ENCODE measurements at places on chromosomes 4 and X. TPM values are rescaled to one million over a fixed set of nuclear protein-coding genes. Genes with fewer than 3 reads are reported as not detected.

DNA sequence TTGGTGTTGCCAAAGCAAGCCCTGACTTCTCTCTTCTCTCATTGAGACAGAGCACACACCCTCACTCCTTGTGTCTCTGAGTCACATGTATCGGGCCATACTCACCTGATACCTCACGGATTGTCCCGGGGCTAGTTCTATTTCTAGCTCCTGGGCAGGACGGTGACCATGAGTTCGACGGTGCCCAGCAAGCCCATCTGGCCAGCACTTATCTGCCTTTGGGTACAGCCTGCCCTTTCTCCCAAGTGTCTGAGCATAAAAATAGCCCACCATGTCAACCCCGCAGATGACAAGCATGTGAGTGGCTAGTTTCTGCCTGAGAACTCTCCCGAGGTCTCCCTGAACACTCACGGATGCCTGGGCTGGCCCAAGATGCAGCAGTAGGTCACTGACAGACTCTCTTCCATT is 158.5 kb downstream of the DHRSX start:
- no peak overlapping the region for H3K4me3 ChIP-seq
- no peak overlapping the region for H3K27ac ChIP-seq
- DNase-seq, result no peak

DNA sequence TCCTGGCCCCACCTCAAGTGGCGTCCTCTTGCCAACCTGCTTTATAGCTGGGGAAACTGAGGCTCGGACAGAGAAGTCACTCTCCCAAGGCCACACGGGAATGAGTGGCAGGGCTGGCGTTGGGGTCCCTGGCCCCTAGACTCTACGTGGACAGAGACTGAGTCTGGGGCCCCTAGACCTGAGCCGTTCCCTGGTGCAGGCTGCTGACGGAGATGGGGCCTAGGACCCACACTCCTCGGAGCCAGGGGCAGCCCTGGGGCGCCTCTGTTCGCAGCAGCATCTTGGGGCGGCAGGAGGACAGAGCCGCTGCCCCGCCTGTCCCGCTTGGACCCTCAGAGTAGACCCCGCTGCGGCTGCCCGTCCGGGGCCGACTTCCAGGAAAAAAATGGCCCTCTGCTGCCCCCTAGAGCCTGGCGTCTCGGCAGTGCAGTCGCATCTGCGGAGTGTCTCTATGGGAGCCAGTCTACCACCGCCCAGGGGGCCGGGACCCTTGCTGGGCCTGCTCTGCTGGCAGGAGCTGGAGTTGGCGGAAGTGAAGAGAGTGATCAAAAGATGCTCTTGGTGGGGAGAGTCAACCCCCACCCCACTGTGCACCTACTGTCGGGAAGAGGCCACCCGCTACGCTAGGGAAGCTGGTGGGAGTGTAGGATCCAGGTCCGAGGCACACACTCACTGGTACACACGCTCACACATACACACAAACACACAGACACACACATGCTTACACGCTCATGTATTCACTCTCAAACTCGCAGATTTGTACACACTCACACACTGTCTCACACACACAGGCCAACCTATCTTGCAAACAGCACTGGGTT is 220.1 kb downstream of the AFAP1 start:
- H3K4me3 ChIP-seq, result no peak overlapping the region
- H3K27ac ChIP-seq, result no peak overlapping the region
- peak; percentile 26 for DNase-seq
- peaks cover 38% of the 10 kb centered on the region for H3K27me3 ChIP-seq
- peaks cover 3% of the 10 kb centered on the region for H3K36me3 ChIP-seq
- H3K4me1 ChIP-seq, result peaks cover 2% of the 10 kb centered on the region

- no peak overlapping the region for H3K4me3 ChIP-seq
- no peaks in the 10 kb centered on the region for H3K27me3 ChIP-seq
- H3K27ac ChIP-seq, result no peak overlapping the region
- DNase-seq, result no peak
Observed at GRCh38 chr4:94960708-94961107, 203.0 kb downstream of the BMPR1B start.

DNA sequence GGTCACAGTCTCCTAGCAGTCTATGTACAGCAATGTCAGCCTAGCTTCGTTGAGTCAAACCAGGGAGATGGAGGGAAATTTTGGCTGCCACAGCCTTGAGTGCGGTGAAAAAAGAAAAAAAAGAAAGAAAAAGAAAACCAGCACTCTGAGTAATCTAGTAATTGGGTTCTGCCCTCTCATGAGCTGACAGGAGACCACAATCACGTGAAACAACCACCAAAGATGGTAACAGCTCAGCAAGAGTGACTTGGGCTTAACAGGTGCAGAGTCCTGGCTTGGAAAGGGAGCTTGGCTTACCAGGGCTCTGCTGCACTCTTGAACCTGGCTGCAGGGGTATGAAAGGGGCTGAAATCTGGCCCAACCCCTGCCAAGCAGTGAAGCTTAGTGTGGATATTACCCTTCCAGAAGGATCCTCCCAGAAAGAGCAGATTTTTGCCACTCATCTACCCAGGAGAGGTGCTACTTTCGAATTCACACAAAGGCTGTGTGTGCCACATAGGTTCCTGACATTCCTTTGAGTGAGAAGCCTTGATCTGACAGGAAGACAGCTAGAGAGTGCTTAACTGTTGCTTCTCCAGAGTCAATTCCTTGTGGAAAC is 350.3 kb downstream of the PTTG2 start:
- H3K27me3 ChIP-seq, result no peaks in the 10 kb centered on the region
- H3K36me3 ChIP-seq, result peaks cover 4% of the 10 kb centered on the region
- DNase-seq, result peak; percentile 46

GRCh38 chr4:128350449-128351045 is 62.9 kb upstream of the PGRMC2 start:
- peaks cover 5% of the 10 kb centered on the region for H3K27me3 ChIP-seq
- DNase-seq, result no peak
- H3K36me3 ChIP-seq, result no peaks in the 10 kb centered on the region
- H3K27ac ChIP-seq, result no peak overlapping the region

DNA sequence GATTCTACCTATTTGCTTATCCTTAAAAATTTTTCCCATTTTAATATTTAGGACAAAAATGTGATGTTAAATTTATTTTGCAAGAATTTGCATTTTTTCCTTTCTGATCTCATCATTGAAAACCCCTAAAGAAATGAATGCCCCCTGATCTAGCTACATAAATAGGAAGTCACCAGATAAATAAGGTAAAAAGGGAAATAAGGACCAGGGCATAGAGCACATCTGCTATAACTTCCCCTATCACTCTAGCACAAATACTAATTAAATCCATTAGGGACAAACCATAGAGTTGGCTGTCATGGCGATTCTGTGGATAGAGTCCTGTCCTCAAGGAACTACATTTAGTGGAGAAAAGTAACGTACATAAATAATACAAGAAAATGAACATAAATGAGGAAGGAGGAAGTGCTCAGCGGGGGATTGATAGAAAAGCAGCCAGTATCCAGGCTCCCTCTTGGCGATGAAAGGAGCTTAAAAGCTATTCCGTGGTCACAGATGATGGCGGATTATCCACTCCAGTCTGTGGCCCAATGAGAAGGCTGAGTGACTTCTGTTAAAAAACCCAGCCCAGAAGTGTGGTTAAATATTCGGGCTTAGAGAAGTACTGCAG is 76.9 kb upstream of the RPL34 start:
- peaks cover 2% of the 10 kb centered on the region for H3K36me3 ChIP-seq
- no peak overlapping the region for H3K4me3 ChIP-seq
- H3K4me1 ChIP-seq, result peaks cover 10% of the 10 kb centered on the region
- no peaks in the 10 kb centered on the region for H3K27me3 ChIP-seq
- H3K27ac ChIP-seq, result no peak overlapping the region

DNA sequence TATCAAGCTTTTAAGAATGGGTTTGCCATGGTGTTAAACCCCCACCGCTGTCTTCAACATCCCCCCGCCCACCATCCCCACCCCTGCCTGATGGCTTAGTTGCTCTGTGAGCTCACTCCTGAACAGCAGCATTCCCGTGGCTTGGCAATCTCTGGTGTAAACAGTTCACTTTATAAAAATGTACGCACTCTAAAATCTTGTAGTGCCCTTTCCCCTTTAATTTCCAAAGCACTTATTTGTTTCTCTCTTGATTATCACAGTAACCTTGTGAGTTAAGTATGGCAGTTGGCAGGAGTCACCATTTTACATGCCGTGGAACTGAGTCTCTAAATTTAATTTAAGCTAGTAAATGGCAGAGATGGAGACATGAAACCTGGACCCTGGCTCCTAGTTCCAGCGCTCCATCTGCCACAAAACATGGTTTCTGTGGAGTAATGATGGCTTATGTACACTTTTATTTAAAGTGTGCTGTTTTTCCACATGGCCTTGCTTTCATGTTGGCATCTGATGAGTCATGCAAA is 123.1 kb downstream of the AFF1 start:
- H3K36me3 ChIP-seq, result peaks cover 6% of the 10 kb centered on the region
- H3K27ac ChIP-seq, result peak overlapping the region; percentile 75
- peaks cover 51% of the 10 kb centered on the region for H3K4me1 ChIP-seq

DNA sequence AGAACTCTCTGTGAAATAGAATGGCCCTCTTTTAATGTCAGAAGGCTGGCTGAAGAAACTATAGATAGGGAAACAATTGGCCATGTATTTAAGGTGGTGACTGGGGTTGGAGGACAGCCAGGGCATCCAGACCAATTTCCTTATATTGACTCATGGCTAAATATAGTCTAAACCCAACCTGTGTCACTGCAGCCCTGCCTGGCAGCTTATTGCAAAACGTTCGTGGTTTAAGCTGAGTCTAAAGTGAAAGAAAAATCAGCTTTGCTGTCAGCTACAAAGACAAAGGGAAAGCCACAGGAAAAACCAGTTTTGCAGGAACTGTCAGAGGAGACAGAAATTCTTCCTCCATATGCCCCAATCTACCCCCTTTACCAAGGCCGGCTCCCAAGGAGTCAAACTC is 902.8 kb upstream of the NDST4 start:
- no peaks in the 10 kb centered on the region for H3K27me3 ChIP-seq
- H3K4me3 ChIP-seq, result no peak overlapping the region
- no peaks in the 10 kb centered on the region for H3K4me1 ChIP-seq
- DNase-seq, result no peak
- H3K36me3 ChIP-seq, result no peaks in the 10 kb centered on the region

DNA sequence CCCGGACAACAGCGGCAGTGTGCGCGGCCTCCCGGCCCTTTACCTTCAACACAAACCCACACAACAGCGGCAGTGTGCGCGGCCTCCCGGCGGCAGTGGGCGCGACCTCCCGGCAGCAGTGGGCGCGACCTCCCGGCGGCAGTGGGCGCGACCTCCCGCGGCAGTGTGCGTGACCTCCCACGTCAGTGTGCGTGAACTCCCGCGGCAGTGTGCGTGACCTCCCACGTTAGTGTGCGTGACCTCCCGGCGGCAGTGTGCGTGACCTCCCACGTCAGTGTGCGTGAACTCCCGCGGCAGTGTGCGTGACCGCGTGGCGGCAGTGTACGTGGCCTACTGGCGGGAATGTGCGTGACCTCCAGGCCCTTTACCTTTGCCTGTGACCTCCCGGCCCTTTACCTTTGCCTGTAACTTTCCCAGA is 576.6 kb upstream of the FRG1 start:
- no peak overlapping the region for H3K4me3 ChIP-seq
- no peak overlapping the region for H3K27ac ChIP-seq
- H3K27me3 ChIP-seq, result no peaks in the 10 kb centered on the region
- no peaks in the 10 kb centered on the region for H3K4me1 ChIP-seq
- no peak for DNase-seq
- no peaks in the 10 kb centered on the region for H3K36me3 ChIP-seq

GRCh38 chrX:46298821-46299220 is 246.4 kb downstream of the ZNF674 start:
- H3K27me3 ChIP-seq, result no peaks in the 10 kb centered on the region
- DNase-seq, result no peak
- no peaks in the 10 kb centered on the region for H3K4me1 ChIP-seq
- H3K36me3 ChIP-seq, result peaks cover 2% of the 10 kb centered on the region
- no peak overlapping the region for H3K4me3 ChIP-seq
- H3K27ac ChIP-seq, result no peak overlapping the region

GRCh38 chr4:24076811-24077210 is 187.0 kb upstream of the PPARGC1A start:
- H3K4me3 ChIP-seq, result no peak overlapping the region
- no peaks in the 10 kb centered on the region for H3K4me1 ChIP-seq
- no peak for DNase-seq

- H3K27me3 ChIP-seq, result peaks cover 20% of the 10 kb centered on the region
- no peak for DNase-seq
- no peak overlapping the region for H3K4me3 ChIP-seq
- H3K36me3 ChIP-seq, result no peaks in the 10 kb centered on the region
Observed at GRCh38 chr4:40984051-40984450, 230.3 kb downstream of the APBB2 start.

- DNase-seq, result no peak
- H3K4me1 ChIP-seq, result no peaks in the 10 kb centered on the region
- H3K36me3 ChIP-seq, result no peaks in the 10 kb centered on the region
- no peaks in the 10 kb centered on the region for H3K27me3 ChIP-seq
Observed at GRCh38 chrX:32126997-32127396, 1055.2 kb upstream of the FTHL17 start.

GRCh38 chrX:111955901-111956300 is 79.9 kb downstream of the TRPC5OS start:
- no peak overlapping the region for H3K4me3 ChIP-seq
- no peaks in the 10 kb centered on the region for H3K4me1 ChIP-seq
- no peak overlapping the region for H3K27ac ChIP-seq
- no peaks in the 10 kb centered on the region for H3K27me3 ChIP-seq

GRCh38 chr4:163833669-163834068 is 339.2 kb downstream of the TMA16 start:
- no peak overlapping the region for H3K4me3 ChIP-seq
- H3K36me3 ChIP-seq, result no peaks in the 10 kb centered on the region
- no peaks in the 10 kb centered on the region for H3K4me1 ChIP-seq
- no peak overlapping the region for H3K27ac ChIP-seq

Gene CXCL1
- 0.31 TPM for total RNA-seq

Gene GALNTL6
- total RNA-seq, result not detected

Gene PAGE5
- total RNA-seq, result 0.94 TPM

Gene RGN
- total RNA-seq, result not detected

Gene TKTL1
- 4.2 TPM for total RNA-seq

Gene CYBB
- total RNA-seq, result 15.5 TPM

Gene DCHS2
- total RNA-seq, result 0.12 TPM

Gene RELL1
- 30.7 TPM for total RNA-seq

Gene UNC5C
- not detected for total RNA-seq

Gene OCRL
- 2.1 TPM for total RNA-seq

Gene PDZD4
- total RNA-seq, result 45.6 TPM

Gene USP27X
- total RNA-seq, result 2.5 TPM

Gene HELT
- total RNA-seq, result not detected
